ENCODE measurements at places on chromosomes 6 and 20.

- DNase-seq = peak; percentile 75
Observed at GRCh38 chr20:34129518-34130162, 17.6 kb upstream of the EIF2S2 start.

- no peak for DNase-seq
Observed at GRCh38 chr20:25317351-25318075, 69.6 kb downstream of the PYGB start.

GRCh38 chr6:63904650-63905248 is 269.1 kb downstream of the PHF3 start:
- no peak for DNase-seq

DNA sequence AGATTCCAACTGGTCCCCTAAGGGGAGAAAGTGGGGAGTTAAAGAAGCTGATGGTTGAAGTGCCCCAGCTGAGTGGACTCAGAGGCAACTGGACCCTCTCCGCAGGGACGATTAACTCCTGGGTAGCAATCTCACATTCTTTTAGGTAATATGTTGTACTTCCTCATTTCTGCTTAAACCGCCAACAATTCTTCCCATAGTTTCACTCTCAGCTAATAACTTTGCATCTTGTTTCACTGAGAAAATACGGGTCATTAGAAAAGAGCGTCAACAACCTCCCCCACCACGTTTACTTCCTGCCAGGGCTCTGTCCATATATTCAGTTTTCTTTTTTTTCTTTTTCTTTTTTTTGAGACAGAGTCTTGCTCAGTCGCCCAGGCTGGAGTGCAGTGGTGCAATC is 39.5 kb upstream of the CHD6 start:
- no peak for DNase-seq

DNA sequence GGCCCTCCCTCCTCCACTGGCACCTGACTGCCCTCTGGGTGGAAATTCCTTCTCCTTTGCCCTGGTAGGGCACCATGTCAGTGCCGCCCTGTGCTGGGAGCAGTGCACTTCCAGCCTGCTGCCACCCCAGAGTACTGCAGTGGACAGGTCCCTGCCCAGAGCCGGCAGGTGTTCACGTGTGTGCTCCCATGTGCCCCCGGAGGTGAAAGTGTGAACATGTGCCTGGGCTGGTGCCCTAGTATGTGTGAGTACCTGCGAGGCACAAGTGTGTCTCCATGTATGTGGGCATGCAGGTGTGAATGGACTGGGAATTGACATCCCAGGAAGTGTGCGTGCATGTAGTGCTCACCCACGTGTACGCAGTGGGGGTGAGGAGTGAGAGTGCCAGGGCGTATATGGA is 29.4 kb downstream of the SDCBP2 start:
- no peak for DNase-seq

DNA sequence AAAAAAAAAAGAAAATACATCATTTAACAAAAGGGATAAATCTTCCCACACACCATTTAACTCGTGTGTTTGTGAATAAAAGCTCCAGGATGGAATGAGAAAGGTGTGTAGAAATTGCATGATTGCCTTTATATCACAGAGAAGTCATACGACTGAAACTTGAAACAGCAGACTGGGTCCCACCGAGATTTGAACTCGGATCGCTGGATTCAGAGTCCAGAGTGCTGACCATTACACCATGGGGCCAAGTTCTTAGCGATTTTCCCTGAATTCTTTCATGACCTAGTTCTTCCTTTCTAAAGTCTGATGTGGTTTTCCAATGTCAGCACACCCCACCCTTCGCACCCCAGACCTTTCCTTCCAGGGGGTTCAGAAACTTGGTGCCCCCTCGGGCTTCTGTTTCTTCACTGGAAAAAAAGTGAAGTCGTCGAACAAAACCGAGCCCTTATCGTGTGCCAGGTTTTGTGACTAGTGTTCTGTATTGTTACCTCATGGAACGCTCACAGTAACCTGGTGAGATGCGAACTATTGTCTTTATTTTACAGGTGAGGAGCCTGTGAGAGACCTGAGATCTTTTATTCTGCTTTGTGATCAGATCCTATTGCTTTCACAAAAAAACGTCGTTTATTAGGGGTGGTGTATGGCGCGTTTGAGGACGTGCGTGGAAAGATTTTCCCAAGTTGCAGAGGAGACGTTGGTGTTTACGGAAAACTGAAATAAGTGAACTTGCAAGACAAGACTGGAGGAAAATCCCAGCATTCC is 120.8 kb downstream of the OR2B2 start:
- peak; percentile 76 for DNase-seq

DNA sequence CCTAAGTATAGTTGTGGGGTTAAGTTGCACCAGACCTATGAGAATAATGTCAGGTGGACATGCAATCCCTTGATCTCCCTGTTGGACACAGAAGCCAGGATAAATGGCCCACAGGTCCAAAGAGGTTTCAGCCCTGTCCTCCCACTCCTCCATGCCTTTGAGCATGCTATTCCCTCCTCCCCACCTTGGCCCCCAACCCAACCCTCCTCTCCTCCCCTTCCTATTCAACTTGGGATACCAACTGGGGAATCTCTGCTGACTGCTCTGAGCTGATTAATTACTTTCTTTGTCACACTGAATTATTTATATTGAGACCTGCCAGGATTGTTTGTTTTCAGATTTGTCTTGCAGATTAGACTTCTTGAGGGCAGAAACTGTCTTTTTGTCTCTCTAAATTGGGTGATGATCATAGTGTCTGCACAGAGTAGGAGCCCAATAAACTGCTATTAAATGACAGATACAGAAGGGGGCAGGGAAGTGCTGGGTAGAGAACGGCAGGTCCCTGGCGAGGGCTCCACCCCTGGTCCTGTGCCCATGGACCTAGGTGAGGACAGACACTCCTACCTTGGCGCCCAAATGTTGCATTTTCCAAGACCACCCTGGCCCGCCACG is 120.9 kb downstream of the UNC5CL start:
- DNase-seq = no peak

DNA sequence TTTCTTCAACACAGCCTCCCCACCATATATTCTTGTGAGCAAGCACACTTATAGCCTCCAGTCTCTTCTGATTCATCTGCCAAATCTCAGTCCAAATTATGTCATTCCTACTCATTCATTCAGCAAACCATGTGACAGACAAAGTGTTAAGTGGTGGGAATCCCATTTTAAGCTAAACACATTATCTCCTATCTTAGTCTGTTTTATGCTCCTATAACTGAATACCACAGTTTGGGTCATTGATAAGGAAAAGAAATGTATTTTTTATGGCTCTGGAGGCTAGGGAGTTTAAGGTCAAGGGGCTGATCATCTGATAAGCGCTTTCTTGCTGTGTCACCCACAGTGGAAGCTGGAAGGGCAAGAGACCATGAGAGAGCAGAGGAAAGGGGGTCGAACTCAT is 23.9 kb upstream of the SMIM13 start:
- DNase-seq = peak; percentile 7
